ENCODE measurements at places on chromosomes 16 and 17.

- no peak for DNase-seq
These were observed 17.9 kb upstream of the ZFHX3 start for GRCh38 chr16:73065632-73066330.

- DNase-seq, result peak; percentile 45
These were observed 468.8 kb upstream of the KIF2B start for GRCh38 chr17:53353919-53354351.

DNA sequence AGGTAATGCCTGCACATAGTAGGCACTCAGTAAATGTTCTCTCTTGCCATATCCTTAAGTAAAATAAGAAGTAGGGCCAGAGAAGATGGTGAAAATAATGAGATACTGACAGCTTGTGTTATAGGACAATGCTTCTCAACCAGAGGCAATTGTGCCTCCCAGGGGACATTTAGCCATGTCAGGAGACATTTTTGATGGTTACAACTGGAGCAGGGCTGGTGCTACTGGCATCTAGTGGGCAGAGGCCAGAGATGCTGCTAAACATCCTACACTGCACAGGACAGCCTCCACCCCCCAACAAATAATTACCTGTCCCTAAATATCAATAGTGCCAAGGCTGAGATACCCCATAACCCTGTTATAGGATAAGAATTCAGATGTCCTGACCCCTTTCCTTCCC is 1.7 kb downstream of the RAD51D start:
- no peak for DNase-seq

DNA sequence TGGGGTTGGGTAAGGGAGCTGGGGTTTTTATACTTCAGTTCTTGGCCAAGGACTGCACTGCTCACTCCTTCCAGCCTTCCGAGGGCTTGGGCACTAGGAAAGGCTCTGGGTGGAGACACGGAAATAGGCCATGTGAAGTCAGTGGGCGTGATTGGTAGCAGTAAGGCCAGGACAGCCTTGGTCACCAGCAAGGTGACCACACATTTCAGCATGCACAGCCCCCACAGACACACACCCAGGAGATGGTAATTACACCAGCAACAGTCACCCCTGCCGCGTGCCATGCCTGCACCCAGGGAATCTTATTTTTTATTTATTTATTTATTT is 252.5 kb downstream of the SEC14L1 start:
- DNase-seq, result no peak

DNA sequence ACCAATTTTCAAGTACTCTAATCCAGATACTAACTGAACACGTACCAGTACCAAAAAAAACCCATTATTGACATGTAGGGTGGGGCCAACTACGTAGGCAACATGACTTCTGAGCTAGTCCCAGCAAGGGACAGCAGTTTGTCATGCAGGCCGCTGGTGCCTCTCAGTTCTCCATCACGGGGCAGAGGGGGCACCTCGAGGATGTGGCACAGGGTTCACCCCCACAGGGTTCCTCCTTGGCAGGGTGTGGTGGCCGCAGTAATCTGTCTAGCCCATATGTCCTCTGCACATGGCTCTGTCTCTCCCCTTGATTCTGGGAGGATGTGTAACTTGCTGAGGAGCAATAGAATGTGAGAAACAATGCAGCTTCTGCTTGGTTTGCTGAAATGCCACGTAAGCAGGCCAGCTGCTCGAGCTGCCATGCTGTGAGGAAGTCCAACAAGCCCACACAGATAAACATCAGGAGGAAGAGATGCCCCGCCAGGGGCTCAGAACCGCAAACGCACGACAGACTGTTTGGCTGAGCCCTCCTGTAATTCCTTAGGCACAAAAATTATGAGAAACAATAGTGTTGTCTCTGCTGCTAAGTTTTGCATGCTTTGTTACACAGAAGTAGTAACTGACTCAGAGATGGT is 62.4 kb downstream of the NT5M start:
- DNase-seq, result no peak

- DNase-seq, result no peak
These were observed 87.0 kb upstream of the MAF start for GRCh38 chr16:79687249-79688130.
